ENCODE measurements at places on chromosomes 4 and X. TPM values are rescaled to one million over a fixed set of nuclear protein-coding genes. Genes with fewer than 3 reads are reported as not detected.

The STARD8 gene
- total RNA-seq: 3.5 TPM

The ESX1 gene
- total RNA-seq: not detected

The TKTL2 gene
- not detected for total RNA-seq

The DCAF12L2 gene
- not detected for total RNA-seq

The HSFX4 gene
- not detected for total RNA-seq

The TSC22D3 gene
- 119 TPM for total RNA-seq

The FAAH2 gene
- 6.0 TPM for total RNA-seq

Measured in activated CD4-positive, alpha-beta memory T cell treated with anti-CD3 and anti-CD28 coated beads, Interleukin-2, amount 10 ng/mL, durations not matched to agents 7 days and 5 days (primary cell).